ENCODE measurements at places on chromosomes 1 and 21. TPM values are rescaled to one million over a fixed set of nuclear protein-coding genes. Genes with fewer than 3 reads are reported as not detected.

DNA sequence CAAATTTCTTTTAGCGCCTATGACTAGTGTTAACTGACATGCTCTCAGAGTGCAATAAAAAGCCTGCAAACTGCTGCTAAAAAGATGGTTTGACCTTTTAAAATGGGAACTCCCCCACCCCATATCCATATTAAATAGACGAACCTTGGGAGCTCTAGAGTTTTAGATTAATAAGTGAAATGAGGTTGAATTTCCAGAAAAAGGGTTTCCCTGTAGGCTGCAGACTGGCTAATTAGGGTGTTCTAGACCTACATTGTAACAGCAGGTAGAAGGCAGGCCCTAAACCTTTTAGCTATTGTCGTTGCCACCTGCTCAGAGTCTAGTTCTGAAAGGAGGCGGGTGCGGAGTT is 2.2 kb downstream of the FAM78B start:
- no peak for DNase-seq

The ADGRL2 gene
- 17.0 TPM for polyA plus RNA-seq

- DNase-seq: peak; percentile 52
Observed at GRCh38 chr1:226891846-226892523, 21.6 kb downstream of the PSEN2 start.

DNA sequence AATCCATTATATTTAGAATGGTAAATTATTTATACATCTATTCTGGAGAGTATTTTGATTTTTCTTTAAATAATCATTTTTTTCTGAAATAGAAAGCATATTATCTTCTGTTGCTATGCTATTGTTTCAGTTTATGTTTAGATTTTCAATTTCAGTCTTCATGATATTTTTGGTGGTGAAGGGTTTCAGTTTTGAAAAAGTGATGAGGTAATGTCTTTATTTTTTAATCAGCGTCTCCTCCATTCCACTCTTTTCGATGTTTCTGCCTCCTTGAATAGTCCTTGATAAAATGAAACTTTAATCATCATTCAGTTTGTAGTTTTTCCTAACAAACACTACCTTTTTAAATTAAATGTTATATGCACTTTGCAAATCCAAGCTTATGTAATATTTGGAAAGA is 428.6 kb downstream of the PTPRC start:
- no peak for DNase-seq

DNA sequence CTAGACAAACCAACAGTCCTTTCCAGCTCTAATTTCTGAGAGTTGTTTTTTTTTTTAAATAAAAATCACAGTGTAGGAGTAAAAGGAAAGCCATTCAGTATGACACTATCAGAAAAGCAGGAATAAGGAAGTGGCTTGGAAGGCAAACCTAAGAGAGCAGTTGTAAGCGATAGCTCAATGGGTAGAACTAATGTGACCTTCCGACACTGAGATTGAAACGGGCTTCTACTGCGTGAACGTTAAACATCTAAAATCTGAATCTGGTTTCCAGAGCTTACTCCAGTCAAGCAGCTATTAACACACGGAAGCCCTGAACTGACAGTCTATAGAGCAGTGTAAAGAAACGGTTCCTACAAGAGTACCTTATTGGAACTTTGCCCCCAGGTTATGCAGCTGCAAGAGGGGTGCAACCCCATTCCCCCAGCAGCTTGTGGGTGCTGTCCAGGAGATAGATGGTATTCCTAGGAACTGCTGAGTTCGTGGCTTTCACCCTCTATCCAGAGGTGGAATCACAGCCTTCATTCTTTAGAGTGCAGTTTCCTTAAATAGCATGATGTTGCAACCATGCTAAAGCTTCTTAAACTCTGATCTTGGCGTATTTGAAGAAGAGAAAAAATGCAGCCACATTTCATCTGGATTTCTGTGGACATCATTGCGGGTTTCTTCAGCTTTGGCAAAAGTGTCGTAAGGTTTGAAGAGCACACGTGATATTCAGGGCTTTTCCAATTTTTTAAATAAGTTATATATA is 3.3 kb upstream of the IRF2BP2 start:
- peak; percentile 92 for DNase-seq

Data from IMR-90 (cell line).